MCF 10A (cell line): ENCODE measurements at places on chromosomes 4 and X. TPM values are rescaled to one million over a fixed set of nuclear protein-coding genes. Genes with fewer than 3 reads are reported as not detected.

Gene STBD1
- 3.7 and 5.7 TPM in 2 replicates for total RNA-seq

- H3K36me3 ChIP-seq = no peaks in the 10 kb centered on the region
- no peak for DNase-seq
- no peaks in the 10 kb centered on the region for H3K27me3 ChIP-seq
These were observed 221.8 kb upstream of the IGFBP7 start for GRCh38 chr4:57331959-57332358.

Gene ALPK1
- total RNA-seq = 20.3 and 41.0 TPM in 2 replicates

DNA sequence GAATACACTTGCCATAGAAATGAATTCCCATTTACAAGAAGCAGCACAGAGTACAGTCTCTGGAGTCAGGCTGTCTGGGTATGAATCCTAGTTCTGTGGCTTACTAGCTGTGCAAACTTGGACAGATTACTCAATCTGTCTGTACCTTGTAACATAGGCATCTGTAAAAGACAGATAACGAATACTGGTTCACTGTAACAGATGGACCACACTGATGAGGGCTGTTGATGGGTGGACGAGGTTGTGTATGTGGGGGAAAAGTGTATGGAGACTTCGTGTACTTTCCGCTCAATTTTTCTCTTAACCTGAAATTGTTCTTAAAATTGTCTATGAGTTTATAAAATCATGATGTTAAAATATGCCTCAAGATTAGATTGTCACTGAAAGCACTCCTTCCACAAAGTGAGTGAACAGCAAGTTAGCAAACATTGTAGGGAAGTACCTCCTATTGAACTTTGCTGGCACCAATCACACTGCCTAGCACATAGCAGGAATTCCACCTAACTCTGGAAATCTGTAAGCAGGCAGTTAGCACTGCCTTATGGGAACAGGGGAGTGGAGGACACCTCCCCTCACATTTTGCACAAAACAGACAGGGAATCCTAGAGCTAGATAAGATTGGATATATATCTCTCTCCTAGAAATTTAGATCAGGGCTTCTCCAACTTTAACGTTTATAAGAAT is 6.5 kb upstream of the EXOSC9 start:
- H3K4me1 ChIP-seq = peaks cover 20% of the 10 kb centered on the region
- H3K27ac ChIP-seq = no peak overlapping the region
- DNase-seq = no peak
- no peak overlapping the region for H3K4me3 ChIP-seq
- H3K27me3 ChIP-seq = no peaks in the 10 kb centered on the region

GRCh38 chr4:55161739-55162138 is 36.3 kb upstream of the KDR start:
- no peak overlapping the region for H3K27ac ChIP-seq
- no peak overlapping the region for H3K4me3 ChIP-seq
- H3K36me3 ChIP-seq = no peaks in the 10 kb centered on the region
- no peaks in the 10 kb centered on the region for H3K4me1 ChIP-seq
- DNase-seq = no peak

GRCh38 chrX:119186763-119187162 is 49.3 kb upstream of the PGRMC1 start:
- H3K27me3 ChIP-seq = peaks cover 27% of the 10 kb centered on the region
- H3K4me1 ChIP-seq = no peaks in the 10 kb centered on the region
- H3K27ac ChIP-seq = no peak overlapping the region
- H3K4me3 ChIP-seq = no peak overlapping the region
- no peak for DNase-seq

DNA sequence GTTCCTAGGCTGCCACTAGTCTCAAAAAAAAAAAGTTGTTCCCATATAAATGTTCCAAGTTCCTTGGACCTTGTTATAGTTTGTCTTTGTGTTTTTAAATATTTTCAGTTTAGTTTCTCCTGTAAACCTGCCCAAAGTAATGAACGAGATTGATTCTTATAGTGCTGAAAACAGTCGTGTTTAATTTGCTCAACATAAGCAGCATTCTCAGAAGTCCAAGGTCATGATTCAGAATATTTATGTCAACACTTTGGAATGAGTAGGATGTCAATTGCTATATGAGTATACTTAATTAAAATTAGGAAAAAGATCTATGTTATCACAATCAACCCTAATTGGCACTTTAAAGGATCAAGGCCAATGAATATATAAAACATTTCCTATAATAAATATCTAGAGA is 510.9 kb downstream of the PPP4R3C start:
- no peaks in the 10 kb centered on the region for H3K36me3 ChIP-seq
- DNase-seq = no peak
- H3K27ac ChIP-seq = peak overlapping the region; percentile 35
- H3K4me1 ChIP-seq = peaks cover 14% of the 10 kb centered on the region
- H3K27me3 ChIP-seq = no peaks in the 10 kb centered on the region
- no peak overlapping the region for H3K4me3 ChIP-seq

Gene ERAS
- 0.25 TPM in 1 of 2 replicates, not detected in the other for total RNA-seq

GRCh38 chr4:15907430-15907829 is 31.1 kb downstream of the FGFBP1 start:
- peak overlapping the region; percentile 33 for H3K27ac ChIP-seq
- H3K27me3 ChIP-seq = no peaks in the 10 kb centered on the region
- no peak overlapping the region for H3K4me3 ChIP-seq
- no peaks in the 10 kb centered on the region for H3K36me3 ChIP-seq

DNA sequence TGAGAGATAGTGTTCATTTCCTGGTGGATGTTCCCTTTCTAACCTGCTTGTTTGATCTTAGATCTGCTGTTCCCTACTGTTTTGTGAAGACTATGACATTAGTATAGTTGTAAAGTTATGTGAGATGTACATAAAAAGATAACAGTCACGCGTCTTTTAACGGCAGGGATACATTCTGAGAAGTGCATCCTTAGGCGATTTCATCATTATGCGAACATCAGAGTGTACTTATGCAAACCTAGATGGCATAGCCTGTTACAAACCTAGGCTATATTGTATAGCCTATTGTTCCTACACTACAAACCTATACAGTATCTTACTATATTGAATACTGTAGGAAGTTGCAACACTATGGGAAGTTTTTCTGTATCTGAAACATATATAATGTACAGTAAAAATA is 50.4 kb downstream of the MCUB start:
- H3K36me3 ChIP-seq = peaks cover 7% of the 10 kb centered on the region
- no peak overlapping the region for H3K27ac ChIP-seq
- DNase-seq = no peak

GRCh38 chr4:124902001-124902515 is 189.5 kb upstream of the ANKRD50 start:
- peaks cover 18% of the 10 kb centered on the region for H3K4me1 ChIP-seq
- H3K27ac ChIP-seq = no peak overlapping the region
- DNase-seq = no peak

- no peaks in the 10 kb centered on the region for H3K36me3 ChIP-seq
- no peaks in the 10 kb centered on the region for H3K4me1 ChIP-seq
- peak; percentile 59 for DNase-seq
- H3K27ac ChIP-seq = no peak overlapping the region
These were observed 67.1 kb downstream of the PGRMC2 start for GRCh38 chr4:128220286-128221235.

Gene PPEF1
- 0.32 and 1.0 TPM in 2 replicates for total RNA-seq

DNA sequence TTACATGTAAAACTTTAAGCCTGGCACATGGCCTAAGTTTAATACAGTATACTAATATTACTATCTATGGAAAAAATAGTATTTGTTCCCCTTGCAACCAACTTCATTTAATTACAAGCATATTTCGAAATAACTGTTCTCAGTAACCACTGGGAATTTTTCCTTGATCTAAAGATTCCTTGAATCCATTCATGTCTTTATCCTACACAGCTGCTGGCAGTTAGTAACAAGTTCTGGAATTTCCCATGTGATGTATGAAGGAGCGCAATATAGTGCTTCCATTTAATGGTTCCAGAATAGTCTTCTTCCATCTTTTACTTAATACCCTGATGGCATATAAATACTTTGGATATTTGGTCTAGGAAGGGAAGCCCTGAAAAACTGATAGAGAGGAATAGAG is 136.5 kb downstream of the AASDH start:
- DNase-seq = no peak
- no peak overlapping the region for H3K4me3 ChIP-seq
- no peaks in the 10 kb centered on the region for H3K4me1 ChIP-seq
- H3K27ac ChIP-seq = no peak overlapping the region
- no peaks in the 10 kb centered on the region for H3K36me3 ChIP-seq

Gene GYG2
- total RNA-seq = not detected in 2 replicates

GRCh38 chrX:46587753-46588171 is 14.2 kb downstream of the CHST7 start:
- H3K27ac ChIP-seq = peak overlapping the region; percentile 42
- peaks cover 14% of the 10 kb centered on the region for H3K4me1 ChIP-seq
- H3K4me3 ChIP-seq = no peak overlapping the region
- peak; percentile 23 for DNase-seq

- no peaks in the 10 kb centered on the region for H3K4me1 ChIP-seq
- DNase-seq = no peak
- H3K27me3 ChIP-seq = peaks cover 40% of the 10 kb centered on the region
- no peak overlapping the region for H3K27ac ChIP-seq
- no peak overlapping the region for H3K4me3 ChIP-seq
These were observed 14.0 kb downstream of the APLN start for GRCh38 chrX:129640737-129641136.

DNA sequence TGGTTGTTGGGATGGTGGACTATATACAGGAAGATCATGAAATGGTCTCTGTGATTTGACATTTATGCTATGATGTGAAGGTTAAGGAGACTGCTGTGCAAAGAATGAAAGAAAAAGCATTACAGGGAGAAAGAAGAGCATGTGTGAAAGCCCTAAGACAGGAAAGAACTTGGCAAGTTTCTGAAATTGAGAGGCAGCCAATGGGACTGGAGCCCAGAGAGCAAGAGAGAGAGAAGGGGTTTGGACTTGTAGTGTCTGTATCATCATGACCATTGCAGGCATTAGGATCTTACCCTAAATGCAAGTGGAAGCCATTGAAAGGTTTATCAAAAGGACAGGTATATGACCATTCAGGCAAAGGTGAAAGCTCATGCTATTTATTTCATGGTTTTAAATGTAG is 147.1 kb downstream of the NAA11 start:
- peaks cover 5% of the 10 kb centered on the region for H3K36me3 ChIP-seq
- no peak overlapping the region for H3K27ac ChIP-seq
- H3K4me1 ChIP-seq = peaks cover 6% of the 10 kb centered on the region
- no peak overlapping the region for H3K4me3 ChIP-seq
- no peaks in the 10 kb centered on the region for H3K27me3 ChIP-seq

DNA sequence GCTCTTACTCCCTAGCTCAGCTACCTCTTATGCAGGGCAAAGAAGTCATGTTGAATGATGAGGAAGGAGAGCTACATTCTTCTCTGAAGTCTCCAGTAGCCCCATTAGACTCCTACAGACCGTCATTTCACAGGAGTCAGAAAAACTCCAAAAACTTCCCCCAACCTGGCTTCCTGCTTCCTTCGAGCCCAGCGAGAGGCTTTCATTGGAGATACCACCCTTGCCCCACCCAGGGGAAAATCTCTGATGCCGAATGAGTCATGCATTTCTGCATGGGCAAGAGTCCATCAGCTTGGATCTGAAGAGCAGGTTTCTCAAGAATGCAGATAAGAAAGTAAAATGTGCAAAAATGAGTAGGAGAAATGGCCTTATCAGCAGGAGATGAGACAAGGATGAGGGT is 53.0 kb downstream of the ARSF start:
- no peak overlapping the region for H3K27ac ChIP-seq
- peak; percentile 28 for DNase-seq
- peaks cover 26% of the 10 kb centered on the region for H3K27me3 ChIP-seq
- no peak overlapping the region for H3K4me3 ChIP-seq
- H3K4me1 ChIP-seq = peaks cover 6% of the 10 kb centered on the region
